Heart right ventricle (tissue), 16 donors: ENCODE measurements at places on chromosomes 5 and 9. TPM values are rescaled to one million over a fixed set of nuclear protein-coding genes. Genes with fewer than 3 reads are reported as not detected.
A peak's percentile ranks its signal among the peaks of the same experiment; 100 is the strongest.

The CD274 gene
- 13.4 TPM for total RNA-seq

The UBQLN1 gene
- 107 TPM for total RNA-seq

The PCDHB4 gene
- 2.4 TPM for total RNA-seq

The HCN1 gene
- total RNA-seq, result 0.12 TPM

The SLC34A3 gene
- not detected for total RNA-seq

The SLC36A1 gene
- total RNA-seq, result 15.3 TPM

The TMEM267 gene
- total RNA-seq, result 4.2 TPM

The PFN3 gene
- total RNA-seq, result not detected

The CDH18 gene
- not detected for total RNA-seq

The RAB3C gene
- total RNA-seq, result 0.85 TPM

The PCDHB3 gene
- 0.94 TPM for total RNA-seq

GRCh38 chr9:21295992-21296391 is 9.1 kb downstream of the IFNA5 start:
- DNase-seq, result no peak

GRCh38 chr9:137172901-137173795 is 1.3 kb upstream of the TMEM210 start:
- no peak for DNase-seq

GRCh38 chr9:121709798-121710197 is 58.4 kb downstream of the DAB2IP start:
- DNase-seq, result peak; percentile 52

DNA sequence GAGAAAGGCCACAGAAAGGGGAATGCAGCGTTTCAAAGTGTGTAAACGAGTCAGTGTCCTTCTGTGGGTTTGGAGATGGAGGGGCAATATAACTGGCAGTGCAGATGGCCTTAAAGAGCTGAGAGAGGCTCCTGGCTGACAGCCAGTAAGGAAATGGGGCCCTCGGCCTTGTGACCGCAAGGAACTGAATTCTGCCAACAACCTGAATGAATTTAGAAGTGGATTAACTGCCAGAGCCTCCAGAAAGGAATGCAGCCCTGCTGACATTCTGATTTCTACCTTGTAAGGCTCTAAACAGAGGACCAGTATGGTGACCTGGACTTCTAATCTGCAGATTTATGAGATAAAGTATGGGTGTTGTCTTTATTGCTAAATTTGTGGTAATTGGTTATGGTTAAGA is 17.5 kb upstream of the NREP start:
- DNase-seq, result no peak

DNA sequence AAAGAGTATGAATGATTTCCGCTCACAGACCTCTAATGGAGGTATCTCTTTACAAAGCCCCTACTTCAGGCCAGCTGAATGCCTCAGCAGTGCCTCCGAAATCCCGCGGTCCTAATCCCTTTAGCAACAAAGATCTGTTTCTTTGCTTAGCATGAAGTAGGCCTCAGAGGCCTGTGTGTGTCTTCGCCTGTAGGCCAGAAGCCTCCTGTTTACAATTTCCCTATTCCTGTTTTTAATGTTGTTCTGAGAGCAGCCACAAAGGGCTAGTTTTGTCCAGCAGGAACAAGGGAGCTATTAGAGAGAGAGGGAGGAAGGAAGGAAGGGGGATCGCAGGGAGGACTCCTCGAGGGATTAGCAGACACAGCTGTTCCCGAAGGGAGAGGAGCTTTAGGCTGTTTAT is 166.4 kb upstream of the SPRY4 start:
- no peak for DNase-seq

DNA sequence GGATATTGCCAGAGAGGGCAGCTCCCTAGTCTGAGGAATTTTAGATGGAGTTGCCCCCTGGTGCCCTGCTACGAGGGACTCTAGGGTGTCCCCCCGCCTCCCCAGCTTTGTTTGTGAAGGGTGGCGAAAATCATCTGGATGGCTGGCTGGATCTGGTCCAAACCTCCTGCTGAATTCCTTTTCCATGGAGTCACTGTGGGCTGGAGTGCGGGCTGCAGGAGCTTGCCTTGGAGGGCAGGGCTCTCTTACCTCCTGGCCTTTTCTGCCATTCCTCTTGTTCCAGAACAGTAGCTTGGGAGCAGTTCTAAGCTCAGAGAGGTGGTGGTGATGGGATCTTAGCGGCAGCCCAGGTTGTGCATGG is 2.1 kb downstream of the SYNPO start:
- DNase-seq, result peak; percentile 64

- no peak for DNase-seq
Observed at GRCh38 chr5:133967124-133967523, 1.3 kb downstream of the C5orf15 start.

DNA sequence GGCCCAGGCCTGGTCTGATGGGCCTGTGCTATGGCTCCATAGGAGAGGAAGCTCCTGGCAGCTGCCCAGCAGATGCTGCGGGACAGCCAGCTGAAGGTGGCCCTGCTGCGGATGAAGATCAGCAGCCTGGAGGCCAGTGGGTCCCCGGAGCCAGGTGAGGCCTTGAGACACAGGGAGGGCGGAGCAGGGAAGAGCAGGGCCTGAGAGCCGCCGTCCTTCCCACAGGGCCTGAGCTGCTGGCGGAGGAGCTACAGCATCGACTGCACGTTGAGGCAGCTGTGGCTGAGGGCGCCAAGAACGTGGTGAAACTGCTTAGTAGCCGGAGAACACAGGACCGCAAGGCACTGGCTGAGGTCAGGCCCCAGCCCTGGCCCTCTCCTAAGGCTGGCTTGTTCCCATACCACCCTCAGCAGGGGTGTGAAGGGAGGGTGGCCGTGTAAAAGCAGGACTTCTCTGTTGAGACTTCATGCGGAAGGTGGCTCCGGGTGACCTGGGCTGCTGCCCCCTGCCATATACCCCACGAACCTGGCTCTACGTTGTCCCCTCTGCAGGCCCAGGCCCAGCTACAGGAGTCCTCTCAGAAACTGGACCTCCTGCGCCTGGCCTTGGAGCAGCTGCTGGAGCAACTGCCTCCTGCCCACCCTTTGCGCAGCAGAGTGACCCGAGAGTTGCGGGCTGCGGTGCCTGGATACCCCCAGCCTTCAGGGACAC is 4.5 kb downstream of the PKN3 start:
- no peak for DNase-seq

GRCh38 chr5:178267245-178267644 is 34.6 kb upstream of the PHYKPL start:
- peak; percentile 0 for DNase-seq

DNA sequence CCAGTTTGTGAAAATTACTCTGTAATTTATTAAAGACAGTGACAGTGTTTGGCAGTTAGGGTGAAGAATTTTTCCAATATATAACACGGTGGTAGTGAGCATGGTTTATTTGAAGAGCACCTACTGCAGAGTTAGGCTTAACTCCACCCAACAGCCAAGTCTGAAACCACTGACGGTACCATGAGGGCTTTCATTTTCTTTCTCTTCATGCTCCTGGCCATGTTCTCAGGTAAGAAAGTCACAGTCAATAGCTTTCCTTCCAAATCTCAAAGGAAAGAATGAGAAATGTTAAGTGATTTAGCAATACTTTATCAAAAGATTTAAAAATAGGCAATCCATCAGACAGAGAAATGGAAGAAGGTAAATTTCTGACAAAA is at the start of gene MARCOL:
Gene MARCOL (plus strand): TSS at position 108 of the 377 bp plus-strand sequence. CDS start 73 bp downstream, at position 181.
- no peak for DNase-seq

GRCh38 chr9:36092509-36093215 is 43.9 kb upstream of the GLIPR2 start:
- no peak for DNase-seq

DNA sequence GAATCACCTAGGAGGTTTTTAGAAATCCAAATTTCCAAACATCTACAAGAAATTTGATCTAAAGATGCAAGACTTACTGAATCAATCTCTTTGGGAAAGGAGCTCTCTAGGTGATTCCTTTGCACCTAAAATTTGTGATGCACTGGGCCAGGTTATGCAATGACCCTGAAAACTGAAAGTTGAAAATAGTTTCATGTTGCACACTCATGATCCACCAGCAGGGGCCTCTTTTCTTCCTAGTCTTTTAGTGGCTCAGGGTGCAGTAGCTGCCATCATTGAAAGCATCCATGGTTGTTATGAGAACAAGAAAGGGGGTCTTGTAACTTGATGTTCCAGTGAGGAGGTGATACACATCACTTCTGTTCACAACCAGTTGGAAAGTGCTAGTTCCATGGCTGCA is 486.8 kb downstream of the PSAT1 start:
- no peak for DNase-seq

GRCh38 chr5:108654051-108654450 is 93.6 kb upstream of the FER start:
- no peak for DNase-seq

DNA sequence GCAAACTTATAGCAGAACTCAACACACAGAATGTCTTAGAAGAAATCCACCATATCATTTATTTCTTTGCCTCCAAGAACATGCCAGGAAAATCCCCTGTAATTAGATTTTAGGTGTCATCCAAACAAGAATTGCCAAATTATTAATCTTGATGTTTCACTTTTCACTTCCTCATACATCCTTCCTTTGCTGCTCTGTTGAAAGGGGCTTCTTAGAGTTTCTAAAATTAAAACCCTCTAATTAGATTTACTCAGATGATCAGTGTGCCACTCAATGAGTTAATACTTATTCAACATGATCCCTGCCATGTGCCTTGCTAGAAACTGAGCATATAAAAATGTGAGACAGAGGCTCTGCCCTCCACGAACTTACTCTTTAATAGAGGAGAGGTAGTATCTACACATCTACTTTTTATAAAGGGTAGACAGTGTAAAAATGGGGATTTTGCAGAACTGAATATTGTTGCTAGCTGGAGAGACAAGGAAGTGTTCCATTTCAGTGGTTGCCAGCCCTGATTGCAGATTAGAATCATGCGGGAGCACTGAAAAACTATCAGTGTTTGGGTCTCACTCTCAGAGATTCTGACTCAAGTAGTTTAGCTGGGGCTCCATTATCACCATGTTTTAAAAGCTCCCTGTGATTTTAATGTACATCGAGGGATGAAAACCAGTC is 498.4 kb downstream of the TLE4 start:
- DNase-seq, result no peak

DNA sequence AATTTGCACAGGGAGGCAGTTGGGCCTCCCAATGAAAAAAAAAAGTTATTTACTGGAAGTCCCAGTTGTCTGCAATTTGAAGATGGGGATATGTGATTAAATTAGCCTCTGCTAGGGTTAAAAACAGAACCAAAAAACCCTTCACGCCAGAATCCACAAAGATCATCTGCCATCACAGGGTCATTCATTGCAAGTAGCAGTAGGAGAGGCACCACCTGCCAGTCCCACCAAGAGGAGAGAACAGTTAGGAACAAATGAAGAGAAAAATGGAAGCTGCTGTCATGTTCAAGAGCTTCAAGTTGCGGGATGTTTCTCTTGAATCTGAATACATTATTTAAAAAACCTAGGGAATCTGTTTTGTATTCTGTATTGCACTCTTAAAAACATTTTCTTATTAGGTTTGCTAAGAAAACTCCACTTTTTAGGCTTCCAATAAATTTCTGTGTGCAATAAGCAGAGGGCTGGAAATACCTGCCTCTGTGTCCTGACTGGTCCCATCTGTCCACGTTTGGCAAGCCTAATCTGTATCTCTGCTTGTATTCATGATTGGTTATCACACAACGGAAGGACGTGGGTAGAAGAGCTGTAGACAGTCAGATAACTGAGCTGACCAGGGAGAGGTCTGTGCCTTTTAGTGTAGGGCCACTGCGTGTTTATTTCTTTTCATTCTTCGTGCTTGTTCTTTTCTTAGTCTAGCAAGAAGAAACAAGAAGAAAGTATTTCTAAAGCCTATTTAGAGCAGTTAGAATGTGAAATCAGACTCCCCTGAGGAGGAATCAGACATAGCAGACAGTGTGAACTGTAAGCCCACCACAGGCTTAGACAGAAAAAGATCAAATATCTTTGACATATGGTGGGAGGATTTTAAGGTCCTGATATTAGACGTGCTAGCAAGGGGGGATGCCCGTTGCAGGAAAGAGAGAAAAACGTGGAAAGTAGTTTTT is 630.6 kb upstream of the SEMA6A start:
- no peak for DNase-seq

DNA sequence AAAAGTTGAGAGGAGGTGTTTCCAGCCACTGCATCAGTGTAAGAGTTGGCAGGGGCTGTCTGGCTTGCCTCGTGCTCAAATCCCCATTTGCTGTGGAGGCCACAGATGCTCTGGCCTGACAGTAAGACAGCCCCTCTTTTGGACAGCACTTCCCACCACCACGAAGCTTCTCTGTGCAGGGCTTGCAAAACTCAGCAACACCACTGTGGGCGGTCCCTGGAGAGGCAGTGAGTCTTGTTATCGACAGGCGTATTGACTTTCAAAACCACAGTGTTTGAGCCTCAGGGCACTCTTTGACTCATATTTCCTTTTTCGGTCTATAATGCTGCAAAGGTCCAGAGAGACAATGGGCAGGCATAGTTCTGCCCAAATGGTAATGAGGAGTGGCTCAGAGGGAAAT is 539.5 kb downstream of the EBF1 start:
- DNase-seq, result peak; percentile 27

DNA sequence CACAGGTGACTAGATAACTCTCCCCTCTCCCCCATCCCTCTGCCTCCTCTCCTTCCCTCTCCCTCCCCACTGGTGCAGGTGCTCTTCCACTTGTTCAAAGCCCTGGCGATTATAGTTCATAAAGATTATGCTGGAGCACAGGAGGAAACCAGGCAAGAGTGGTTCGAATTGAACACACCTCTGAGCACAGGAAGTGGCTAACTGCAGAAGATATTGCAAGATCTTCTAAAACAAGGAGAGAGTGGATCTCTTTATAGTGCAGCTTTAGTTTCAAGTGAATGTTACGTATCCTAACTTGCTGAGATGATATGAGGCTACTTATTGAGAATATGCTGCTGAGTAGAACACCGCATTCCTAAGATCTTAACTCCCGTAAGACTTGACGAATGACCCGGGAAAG is 178.4 kb downstream of the GOLPH3 start:
- no peak for DNase-seq

- DNase-seq, result no peak
Observed at GRCh38 chr5:88502179-88503040, 233.8 kb upstream of the TMEM161B start.

DNA sequence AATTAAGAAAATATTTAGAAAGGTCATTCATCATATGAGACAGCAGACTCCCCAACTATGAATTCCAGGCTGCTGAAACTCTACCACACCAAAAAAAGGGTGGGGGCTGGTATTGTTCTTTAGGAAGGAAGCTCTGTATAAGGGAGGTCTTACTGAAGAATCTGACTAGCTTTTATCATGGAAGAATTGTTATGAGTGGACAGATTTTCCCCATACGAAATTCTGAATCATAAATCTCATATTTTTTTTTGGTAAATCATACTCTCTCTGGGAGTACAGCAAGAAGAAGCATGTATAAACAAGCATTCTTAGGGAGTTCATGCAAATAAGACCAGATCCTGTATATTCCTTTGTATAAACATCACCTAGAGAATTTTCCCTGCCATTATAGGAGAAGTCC is 220.0 kb downstream of the SLC12A2 start:
- DNase-seq, result no peak

DNA sequence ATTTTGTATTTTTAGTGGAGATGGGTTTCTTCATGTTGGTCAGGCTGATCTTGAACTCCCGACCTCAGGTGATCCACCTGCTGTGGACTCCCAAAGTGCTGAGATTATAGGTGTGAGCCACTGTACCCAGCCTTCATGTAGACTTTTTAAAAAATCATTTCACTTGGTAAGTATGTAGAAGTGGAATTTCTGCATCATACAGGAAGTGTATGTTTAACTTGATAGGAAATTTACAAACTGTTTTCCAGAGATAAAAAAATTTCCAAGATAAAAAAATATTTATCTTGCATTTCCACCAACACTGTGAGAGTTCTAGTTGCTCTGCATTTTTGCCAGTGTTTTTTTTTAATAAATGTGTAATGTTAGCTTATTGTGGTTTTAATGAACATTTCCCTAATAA is 155.8 kb downstream of the ZNF608 start:
- DNase-seq, result no peak

- no peak for DNase-seq
Observed at GRCh38 chr9:108664309-108665255, 191.2 kb downstream of the ACTL7B start.
